A549 treated with CpdA at 1 μM for 4 hours (cell line): ENCODE measurements at places on chromosomes 7 and 10. TPM values are rescaled to one million over a fixed set of nuclear protein-coding genes. Genes with fewer than 3 reads are reported as not detected.

Gene SP4
- total RNA-seq: 1.1 to 1.2 TPM (median 1.2 TPM) in 5 replicates

Gene GNGT1
- 0.11 TPM in 1 of 5 replicates, not detected in the others for total RNA-seq

Gene OR2A1
- total RNA-seq: not detected in 5 replicates

Gene HOXA5
- 3.9 to 6.7 TPM (median 6.2 TPM) in 5 replicates for total RNA-seq

Gene LRRN3
- 0.06 to 0.17 TPM (median 0.07 TPM) in 5 replicates for total RNA-seq

Gene MLXIPL
- total RNA-seq: 0.78 to 1.7 TPM (median 1.4 TPM) in 5 replicates
